A549 (cell line): ENCODE measurements at places on chromosomes 6 and 20.

DNA sequence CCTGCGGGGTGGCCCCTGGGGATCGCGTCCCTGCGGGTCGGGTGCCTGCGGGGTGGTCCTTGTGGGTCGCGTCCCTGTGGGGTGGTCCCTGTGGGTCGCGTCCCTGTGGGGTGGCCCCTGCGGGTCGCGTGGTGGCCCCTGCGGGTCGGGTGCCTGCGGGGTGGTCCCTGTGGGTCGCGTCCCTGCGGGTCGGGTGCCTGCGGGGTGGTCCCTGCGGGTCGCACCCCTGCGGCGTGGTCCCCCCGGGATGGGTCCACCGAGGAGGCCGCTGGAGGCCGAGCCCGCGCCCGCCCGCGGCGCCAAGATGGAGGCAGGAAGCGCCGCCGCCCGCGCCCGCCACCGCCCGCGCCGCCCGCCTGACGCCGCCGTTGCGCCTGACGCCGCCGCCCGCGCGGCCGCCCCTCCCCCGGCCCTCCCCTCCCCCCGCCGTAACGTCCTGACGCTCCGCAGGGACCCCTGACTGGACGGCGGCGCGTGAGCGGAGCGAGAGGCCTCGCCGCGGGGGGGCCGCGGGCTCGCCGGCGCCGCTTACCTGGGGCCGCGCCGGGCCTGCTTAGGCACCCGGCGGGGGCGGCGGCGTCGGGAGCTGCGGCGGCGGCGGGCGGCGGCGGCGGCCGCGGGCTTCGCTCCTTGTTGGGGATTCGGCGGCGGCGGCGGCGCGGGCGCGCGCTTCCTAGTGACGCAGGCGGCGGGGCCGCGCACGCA is at the start of gene GMEB2:
Gene GMEB2 (minus strand): TSS at position 678 of the 705 bp plus-strand sequence. CDS start 7,704 bp downstream, outside the sequence.
- no peak for DNase-seq

- no peak for DNase-seq
Observed at GRCh38 chr20:52746770-52747169, 225.4 kb upstream of the TSHZ2 start.

DNA sequence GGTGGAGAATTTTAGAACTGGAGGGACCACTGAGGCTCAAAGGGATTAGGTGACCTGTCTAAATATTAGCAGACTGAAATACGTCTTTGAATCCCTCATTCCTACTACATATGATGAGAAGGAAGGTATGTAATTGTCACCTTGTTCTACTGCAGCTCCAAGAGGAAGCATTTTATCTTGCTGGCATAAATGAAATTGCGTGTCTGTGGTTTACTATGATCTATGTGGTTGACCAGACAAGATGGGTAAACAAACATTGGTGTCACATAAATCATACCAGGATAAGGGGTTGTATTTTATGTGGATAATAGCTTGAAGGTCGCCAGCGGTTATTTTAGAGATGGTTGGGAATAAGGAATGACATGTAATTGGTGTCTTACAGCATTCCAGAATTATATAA is 78.2 kb downstream of the LAMA4 start:
- no peak for DNase-seq

GRCh38 chr20:40160097-40160550 is 528.9 kb downstream of the MAFB start:
- DNase-seq: peak; percentile 10

GRCh38 chr6:33014841-33015634 is 5.6 kb upstream of the HLA-DOA start:
- DNase-seq: peak; percentile 47

DNA sequence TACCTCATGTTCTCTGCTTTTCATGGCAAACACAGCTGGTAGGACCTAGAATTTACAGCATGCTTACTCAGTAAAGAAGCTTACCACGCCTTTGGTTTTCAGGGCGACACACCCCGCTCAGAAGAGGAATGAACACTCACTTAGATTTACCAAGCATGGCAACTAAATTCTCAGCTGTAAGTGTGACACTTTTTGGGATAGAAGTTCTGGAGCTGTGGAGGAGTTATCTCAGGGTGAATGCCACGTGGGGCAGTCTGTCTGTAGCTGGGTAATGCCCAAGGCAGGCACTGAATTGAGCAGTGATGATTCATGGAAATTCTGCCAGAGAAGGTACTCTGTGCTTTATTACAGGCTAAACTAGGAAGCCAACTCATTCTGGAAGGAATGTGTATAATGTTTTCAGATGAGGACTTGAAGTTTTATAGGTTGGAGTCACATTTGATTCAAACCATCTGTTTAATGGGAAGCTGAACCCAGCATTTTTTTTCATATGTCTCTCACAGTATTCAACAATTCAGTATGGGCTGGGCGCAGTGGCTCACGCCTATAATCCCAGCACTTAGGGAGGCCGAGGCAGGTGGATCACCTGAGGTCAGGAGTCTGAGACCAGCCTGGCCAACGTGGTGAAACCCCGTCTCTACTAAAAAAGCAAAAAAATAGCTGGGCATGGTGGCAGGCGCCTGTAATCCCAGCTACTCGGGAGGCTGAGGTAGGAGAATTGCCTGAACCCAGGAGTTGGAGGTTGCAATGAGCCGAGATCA is 3.5 kb upstream of the PRIM2 start:
- DNase-seq: peak; percentile 38

DNA sequence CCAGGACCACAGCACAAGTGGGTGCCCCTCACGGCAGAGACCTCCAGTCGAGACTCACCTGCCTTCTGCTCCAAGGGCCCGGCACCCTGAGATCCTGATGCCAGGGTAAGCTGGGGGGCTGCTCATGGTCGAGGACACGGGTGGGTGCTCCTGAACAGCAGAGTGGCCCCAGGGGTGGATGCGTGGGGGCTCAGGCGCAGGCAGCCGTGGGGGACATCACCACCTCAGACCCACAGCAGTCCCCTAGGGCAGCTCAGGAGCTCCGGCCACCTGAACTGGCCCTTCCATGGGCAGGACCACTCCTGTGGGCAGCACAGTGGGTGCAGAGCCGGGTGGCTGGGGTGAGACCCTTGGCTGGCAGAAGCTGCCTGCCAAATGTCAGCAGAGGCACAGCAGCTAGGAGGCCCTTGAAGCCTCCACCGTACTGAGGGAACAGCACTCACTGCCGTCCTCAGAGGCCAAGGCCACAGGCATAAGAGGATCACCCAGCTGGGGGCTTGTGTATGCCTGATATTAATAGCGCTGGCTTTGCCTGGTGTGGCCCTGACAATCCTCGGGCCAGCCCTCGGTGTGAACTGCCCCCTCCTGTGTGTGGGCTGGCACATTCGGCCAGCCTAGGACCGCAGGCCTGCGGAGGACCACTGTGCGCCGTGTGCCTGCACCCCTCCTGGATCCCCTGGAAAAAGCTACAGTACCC is 5.4 kb downstream of the UCKL1 start:
- no peak for DNase-seq

- DNase-seq: no peak
Observed at GRCh38 chr20:12947691-12948090, 61.1 kb upstream of the SPTLC3 start.

GRCh38 chr6:74075323-74075722 is 379.3 kb downstream of the CD109 start:
- DNase-seq: no peak

DNA sequence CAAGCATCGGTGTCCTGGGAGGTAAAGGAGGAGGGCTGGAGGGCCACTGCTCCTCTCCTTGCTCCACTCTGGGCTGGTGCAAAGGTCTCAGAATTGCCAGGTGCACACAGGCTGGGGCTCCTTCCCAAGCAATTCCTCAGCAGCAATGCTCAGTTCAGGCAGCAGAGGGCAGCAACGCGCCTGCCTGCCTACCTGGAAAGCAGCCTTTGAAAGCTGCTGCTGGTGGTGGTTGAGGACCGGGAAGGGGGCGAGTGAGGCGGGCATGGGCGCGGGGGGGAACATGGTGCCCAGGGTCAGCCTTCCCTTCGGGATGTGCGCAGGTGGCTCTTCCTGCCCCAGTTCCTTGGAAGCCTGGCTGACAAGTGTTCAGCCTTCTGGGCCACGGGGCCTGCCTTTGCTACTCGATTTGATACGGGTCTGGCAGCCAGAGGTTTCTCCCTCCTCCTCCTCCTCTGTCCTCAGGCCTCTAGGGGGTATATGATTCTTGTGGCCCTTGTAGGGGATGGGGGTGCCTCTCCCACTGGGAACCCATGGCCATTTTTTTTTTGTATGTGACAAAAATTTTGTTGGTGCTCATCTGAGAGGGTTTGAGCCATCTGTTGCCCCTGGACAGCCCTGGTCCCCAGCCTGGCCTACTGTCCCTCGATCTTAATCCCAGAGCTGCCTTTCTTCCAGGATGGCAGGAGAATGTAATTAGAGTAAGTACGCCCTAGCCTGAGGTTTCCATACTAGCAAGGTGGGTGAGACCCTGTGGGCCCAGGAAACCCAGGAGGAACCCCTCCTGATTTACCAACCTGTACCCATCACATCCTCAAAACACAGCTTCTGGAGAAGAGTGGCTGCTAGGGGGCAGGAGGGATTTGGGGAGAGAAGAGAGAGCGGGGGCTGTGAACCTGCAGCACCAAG is 20.1 kb downstream of the MRPS18A start:
- peak; percentile 68 for DNase-seq

DNA sequence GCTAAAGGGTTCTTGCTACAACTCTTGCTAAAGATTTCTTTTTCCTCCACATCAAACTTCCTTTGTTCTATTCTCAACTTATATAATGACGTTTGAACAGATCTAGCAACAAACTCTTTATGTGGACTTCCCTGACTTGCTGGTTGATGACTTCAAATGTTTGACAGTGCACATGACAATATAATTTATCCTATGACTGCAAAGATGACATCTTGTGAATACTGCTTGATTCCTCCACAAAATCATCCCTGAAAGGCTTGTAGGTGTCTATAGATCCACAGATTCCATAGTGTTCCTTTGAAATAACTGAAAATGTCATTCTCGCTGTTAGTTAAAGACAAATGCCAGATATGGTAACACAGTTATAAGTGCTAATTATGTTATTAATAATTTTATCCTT is 478.9 kb downstream of the NKAIN2 start:
- no peak for DNase-seq

- DNase-seq: no peak
Observed at GRCh38 chr6:135869857-135870256, 18.4 kb downstream of the PDE7B start.

DNA sequence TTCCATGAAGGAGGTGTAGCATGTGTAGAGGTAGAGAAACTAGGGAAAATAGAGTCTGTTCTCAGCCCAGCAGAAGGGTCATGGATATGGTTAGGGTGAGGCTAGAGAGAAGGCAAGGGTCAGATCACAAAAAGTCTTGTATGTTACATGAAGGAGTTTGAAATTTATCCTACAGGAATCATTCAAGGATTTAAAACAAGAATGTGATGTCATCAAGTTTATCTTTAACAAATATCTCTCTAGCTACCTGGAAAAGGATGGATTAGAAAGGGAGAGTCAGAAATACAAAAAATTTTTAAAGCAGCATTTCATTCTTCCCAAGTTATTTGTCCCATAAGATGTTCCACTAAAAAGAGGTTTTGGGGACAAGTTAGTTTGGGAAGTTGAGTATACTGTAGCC is 4.4 kb upstream of the CHD6 start:
- DNase-seq: no peak

- no peak for DNase-seq
Observed at GRCh38 chr6:161647234-161647633, 373.4 kb upstream of the AGPAT4 start.

DNA sequence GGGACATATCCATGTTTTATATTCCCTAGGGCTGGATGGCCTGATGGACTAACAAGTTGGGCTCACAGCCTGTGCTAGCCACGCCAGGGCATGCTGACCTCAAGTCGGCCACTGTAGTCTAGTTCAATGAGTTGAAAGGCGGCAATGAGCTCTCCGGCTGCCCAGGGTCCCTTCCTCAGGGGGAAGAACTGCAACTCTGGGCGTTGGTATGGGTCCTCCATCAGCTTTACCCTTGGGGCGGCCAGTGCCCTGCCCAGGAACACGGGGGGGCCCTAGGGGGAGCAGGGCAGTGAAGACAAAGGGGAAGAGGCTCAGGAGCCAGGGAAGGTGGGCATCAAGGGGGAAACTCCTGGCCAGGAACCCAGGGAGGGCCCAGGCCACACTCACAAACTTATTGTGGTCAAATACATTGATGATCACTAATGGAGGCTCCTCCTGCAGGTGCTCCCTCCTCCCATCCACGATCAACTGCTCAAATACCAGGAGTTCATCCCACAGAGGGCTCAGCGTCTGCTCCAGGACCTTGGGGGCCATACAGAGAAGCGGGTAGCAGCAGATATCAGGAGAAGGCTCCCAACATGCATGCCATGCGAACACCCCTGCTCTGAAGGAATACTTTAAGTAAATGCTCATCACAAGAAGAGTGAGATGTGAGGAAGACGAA is 32.8 kb upstream of the SPAG4 start:
- no peak for DNase-seq
